NCI-H1092 treated with DMSO at 0.1 percent for 48 hours (cell line): ENCODE measurements at places on chromosomes 6 and 20.
A peak's percentile ranks its signal among the peaks of the same experiment; 100 is the strongest.

- no peak for DNase-seq
These were observed 169.3 kb downstream of the TTLL2 start for GRCh38 chr6:167493976-167494697.

GRCh38 chr6:138582573-138582972, 83.3 kb upstream of the NHSL1 start:
- DNase-seq: no peak

GRCh38 chr6:34589691-34590090, 33.6 kb upstream of the SPDEF start:
- no peak for DNase-seq

DNA sequence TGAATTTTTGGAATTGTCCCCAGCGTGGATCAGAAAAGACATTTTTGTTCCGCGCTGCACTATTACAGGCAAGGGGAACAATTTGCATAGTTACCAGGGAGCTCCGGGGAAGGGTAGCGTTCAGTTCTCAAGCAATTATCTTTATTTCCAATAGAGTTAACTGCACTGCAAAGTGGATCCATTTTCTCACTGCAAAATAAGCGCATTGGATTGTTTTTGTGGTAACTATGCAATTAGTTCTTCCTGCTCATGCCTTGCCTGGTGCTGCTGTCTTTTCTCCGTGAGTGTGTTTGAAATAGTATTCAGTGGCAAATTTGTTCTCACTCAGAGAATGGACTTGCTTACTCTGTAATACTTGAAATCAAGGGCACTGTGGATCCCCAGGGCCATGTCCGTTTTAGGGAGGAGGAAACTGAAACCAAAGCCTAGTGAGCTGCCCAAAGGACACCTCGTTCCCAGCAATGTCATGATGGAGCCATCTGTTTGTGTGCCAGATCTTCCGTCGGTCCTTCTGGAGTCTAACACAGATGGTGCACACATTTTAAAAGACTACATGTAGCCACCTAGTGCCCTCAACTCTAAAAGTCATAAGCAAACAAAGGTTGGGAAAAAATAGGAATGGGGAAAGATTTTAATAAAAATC, 7.4 kb upstream of the PCK1 start:
- DNase-seq: no peak

- DNase-seq: no peak
These were observed 16.2 kb downstream of the METTL24 start for GRCh38 chr6:110341663-110342596.

- DNase-seq: no peak
These were observed 60.1 kb upstream of the MLN start for GRCh38 chr6:33863723-33864440.

- no peak for DNase-seq
These were observed 675.7 kb upstream of the AGPAT4 start for GRCh38 chr6:161949531-161949930.

DNA sequence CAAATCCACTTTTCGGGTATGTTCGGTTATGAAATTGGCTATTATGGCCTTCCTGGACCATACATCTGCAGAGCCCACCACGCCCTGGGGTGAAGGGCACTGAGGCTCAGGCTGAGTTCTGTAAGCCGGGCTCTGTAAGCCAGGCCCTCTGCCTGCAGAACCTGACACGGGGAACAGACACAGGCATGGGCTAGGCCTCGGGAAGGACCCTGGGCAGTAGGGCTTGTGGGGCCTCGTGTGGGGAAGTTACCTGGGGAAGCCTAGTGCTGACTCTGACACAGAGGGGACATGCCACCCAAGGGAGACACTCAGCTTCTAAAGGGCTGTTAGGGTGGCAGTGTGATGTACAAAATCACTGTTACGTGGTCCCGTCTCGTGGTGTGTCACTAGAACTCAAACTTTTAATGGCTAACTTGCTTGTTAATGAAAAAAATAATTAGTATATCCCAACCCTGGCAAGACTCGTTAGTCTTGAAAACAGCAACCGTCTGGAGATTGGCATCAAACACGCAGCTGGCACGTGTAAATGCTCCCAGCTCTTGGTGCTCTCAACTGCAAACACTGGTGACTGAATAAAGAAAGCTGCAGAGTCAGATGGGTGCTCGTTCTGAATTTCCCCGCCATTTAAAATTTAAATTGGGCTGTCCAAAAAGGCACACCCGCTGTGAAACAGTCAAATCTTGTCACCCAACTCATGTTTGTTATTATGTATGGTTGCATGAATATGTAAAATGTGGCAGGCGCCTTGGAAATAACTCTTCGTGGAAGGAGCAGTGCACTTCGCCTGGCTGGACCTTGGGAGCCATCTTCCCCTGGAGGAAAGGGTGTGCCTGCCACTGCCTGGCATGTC, 23.6 kb upstream of the TCFL5 start:
- no peak for DNase-seq

DNA sequence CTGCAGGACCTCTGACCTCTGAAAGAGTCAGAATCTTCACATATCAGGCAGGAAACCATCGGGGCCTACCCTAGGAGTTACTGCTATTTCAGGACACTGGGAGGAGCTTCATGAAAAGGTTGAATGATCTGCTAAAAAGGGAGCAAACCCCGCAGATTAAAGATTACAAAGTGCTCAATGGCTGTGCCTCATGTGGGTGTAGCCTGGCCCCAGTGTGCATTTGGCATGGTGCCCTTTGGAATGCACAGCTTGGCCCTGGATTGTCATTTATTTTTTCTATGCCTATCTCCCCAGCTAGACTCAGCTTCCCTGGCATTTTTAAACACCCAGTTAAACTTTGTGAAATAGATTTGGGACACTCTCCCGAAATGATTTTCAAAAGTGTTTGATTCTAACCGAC, 368.5 kb upstream of the SPTLC3 start:
- DNase-seq: no peak

- no peak for DNase-seq
These were observed 10.2 kb downstream of the SENP6 start for GRCh38 chr6:75611702-75612375.

- no peak for DNase-seq
These were observed 1361.8 kb upstream of the EYS start for GRCh38 chr6:67068781-67069180.

DNA sequence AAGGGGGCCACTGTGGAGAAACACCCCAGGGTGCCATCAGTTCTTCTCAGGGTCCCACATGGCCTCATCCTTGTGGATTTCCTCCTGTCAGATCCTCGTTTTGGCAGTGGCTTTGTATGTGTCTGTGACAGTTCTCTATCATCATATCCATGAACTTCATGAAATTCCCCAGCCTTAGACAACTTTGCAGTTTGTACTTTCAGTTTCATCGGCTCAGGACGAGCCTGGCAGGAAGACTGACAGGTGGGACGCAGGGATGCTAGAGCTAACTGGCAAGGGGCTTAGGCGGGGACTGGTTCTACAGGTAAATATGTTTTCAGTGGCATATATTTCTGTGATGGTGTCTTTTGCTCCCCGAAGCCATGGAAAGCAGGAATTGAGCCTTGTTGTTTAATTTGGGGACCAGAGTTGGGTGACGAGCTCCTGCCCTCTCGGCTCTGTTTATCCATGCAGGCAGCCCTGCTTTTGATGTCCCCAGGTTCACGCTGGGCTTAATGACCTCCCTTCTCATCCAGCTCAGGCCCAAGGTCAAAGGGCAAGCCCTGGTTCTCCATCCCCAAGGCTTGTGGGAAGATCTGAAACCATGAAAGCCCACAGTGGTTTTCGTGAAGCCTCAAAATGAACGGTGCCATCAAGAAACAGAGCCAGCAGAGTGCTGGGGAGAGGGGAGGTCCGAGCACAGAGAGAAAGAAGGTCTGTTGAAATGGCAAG, 11.2 kb downstream of the SDCBP2 start:
- no peak for DNase-seq

DNA sequence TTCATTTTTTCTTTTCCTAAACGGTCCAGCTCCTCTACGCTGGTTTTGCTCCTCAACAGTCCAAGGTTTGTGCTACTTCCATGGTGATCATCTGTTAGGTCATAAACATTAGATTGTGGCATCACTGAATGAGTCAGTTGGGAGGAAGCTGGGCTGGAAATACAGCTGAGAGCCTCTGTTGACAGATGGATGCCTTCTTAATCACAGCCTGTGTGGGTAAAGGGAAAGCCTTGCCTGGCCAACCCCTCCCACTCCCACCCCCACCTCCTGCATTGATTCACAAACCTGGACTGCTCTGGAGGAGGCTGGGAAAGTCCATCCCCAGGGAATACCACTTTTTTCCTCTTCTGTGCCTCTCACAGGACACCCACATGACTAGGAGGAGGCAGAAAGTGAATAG, 180.6 kb upstream of the CCN2 start:
- DNase-seq: no peak

GRCh38 chr20:13883425-13883824, 98.6 kb downstream of the NDUFAF5 start:
- peak; percentile 65 for DNase-seq

DNA sequence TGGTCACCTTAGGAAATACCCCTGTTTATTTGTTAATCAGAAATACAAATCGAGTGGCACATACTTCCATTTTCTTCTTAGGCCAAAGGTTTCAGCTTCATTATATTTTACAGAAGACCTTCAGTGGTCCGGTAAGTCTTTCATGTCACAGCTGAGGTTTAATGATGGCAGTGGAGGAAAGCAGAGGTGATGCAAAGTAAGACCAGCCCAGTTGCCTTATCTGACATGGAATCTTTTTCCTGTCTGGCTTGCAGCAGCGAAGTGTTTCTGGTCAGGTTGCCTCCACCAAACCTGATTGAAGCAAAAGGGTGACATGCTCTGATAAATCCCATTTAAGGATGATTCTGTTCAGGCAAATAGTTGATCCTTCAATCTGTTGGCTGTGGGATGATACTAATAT, 100.0 kb downstream of the PRDM1 start:
- DNase-seq: no peak

DNA sequence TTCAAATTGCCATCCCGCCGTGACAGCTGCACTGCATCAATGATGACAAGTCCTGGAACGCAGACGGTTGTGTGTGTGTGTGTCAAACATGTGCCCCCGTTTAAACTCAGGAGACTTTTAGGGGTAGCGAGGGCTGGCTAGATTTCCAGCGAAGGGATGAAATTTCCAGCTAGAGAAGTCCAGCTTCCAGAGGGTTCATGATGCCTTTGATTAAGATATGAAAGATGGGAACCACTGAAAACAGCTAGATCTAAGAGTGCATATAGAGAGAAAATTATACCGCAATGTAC, 644 bp downstream of the KIZ start:
- DNase-seq: no peak

DNA sequence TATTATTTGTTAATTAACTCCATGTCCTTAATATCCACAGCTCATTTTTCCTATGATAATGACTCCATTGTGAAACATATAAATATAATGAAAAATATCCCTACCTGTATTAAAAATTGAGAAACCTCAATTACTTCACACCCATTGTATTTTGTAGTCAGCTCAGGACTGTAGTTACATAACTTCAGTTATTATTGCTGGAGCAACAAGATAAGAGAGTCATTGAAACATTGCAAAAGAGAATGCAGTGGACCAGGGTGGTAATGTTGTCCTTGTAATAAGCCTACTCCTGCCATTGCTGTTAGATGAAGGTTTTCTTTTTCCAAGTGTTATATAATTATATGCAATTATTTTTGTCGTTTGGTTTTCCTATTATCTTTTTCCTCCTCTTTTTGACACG, 184.4 kb downstream of the PRL start:
- DNase-seq: no peak

GRCh38 chr6:92521553-92521952, 897.8 kb downstream of the EPHA7 start:
- DNase-seq: no peak

- DNase-seq: no peak
These were observed 75.7 kb downstream of the SYNJ2 start for GRCh38 chr6:158057213-158057987.

- DNase-seq: no peak
These were observed 100.3 kb downstream of the EDN3 start for GRCh38 chr20:59400708-59401107.

DNA sequence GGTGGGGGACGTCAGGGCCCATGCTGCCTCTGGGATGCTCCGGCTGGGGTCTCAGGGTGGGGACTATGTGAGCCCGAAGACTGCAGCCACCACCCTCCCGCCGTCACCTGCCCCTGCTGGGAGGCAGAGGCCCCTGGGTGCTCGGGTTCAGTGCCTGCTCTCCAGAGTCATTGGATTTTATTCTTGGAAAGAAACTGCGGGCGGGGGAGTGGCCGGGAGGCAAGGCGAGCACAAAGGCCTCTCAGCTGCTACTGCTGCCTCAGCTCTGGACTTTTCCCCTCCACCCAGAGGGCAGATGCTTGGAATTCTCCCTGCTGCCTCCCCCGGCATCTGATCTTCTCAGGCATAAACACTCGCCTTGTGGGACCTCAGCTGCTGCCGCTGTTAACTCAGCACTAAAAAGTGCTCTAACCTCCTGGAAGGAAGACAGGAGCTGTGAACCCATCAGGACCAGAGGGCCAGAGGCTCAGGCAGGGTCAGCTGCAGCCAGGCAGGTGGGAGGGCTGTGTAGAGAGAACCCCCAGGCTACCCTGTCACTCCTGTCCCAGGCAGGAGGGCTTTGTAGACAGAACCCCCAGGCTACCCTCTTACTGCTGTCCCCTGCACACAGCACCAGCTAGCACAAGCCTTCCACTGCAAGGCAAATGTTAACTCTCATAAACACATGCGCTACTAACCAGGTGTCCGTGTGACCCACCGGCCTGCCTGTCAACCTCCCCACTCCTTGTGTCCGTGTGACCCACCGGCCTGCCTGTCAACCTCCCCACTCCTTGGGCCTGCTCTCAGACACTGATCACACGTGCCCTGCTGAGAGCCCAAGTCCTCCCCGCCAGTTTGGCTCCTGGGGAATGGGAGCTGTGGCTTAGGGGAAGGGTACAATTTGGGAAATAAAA, 9.4 kb upstream of the FRMD1 start:
- DNase-seq: no peak

DNA sequence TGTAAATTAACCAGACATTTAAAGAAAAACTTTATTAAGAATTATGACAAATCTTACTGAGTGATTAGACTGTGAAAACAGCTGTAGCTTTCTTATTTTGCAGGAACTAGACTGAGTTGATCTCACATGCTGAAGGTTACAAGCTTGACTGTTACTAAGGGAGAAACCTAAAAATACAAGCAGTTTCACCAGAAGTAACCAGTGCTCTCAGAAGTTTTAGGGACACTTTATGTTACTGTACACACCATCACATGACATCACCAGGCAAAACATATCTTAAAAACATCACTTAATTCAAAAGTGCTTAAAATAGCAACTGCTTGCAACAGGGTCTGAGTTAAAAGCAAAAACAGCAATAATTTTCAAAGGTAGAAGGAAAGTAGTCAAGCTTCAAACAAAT, 5.4 kb downstream of the FBXO30 start:
- no peak for DNase-seq
